ENCODE measurements at places on chromosomes 16 and 17.

GRCh38 chr17:13323990-13324389, 277.7 kb downstream of the HS3ST3A1 start:
- DNase-seq, result no peak

DNA sequence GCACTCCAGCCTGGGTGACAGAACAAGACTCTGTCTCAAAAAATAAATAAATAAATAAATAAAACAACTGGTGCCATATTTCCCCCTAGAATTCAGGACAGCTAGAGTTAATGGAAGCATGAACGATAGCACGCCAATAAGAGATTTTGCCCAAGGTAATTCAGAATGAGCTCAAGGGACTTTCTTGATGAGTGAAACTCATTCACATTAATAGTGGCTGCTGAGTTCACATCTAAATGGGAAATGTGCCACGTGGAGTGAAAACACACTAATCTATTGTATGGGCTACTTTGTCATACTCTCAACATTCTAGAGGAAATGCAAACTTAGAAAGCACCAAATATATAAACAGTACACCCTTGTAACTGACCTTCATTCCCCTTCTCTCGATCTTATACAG, 47.4 kb upstream of the PSMD7 start:
- DNase-seq, result no peak

- DNase-seq, result no peak
Measured at GRCh38 chr17:49255125-49255524, 24.5 kb upstream of the PHOSPHO1 start.

DNA sequence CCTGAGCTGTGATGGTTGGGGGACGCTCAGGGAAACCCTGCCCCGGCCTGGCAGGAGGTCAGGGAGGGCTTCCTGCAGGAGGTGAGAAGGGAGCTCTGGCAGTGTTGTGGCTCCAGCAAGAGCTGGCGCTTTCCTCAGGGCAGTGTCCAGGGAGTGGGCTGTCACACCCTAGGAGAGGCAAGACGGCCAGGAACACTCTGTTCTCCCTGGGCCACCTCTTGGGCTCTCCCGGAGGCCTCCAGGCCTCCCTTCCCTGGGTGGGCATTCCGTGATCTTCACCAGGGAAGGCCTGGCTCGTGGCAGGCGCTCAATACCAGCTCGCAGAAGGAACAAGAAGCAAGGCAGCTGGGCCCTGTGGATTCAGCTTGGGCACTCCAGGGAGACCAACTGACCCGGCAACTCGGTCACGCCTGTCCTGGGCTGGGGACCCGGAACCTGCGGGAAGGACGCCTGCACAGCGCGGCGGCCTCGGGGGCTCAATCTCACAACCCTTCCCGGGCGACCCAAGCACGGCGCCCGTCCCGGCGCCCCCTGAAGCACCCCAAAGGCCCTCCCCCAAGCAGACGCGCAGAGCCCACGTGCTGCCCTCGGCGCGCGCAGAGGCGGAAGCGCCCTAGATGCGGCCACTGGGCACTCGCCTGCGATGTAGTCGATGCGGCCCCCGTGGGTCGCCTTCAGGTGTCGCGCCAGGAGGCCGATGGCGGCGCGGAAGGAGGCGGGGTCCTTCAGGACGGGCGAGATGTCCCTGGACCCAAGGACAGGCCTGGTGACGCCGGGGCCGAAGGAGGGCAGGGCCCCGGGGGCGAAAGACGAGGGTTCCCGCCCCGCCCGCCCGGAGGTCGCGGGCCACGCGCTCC, 588 bp downstream of the APRT start:
- peak; percentile 72 for DNase-seq

DNA sequence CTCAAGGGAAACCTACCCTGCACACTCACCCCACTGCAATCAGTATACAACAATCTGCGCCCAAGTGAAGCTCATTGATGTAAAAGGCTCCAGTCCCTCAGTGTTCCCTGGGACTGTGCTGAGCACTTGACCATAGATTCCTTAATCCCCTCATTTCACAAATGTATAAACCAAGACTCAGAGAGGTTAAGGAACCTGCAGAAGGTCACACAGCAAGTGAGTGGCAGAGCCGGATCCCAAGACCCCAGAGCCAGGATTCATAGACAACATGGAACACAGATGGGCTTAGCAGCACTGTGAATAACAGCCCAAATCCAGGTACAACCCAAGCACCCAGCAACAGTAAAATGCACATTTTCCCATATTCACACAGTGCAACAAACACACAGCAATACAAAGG, 225.7 kb downstream of the C16orf78 start:
- DNase-seq, result no peak

- no peak for DNase-seq
Measured at GRCh38 chr17:79496422-79497005, 114.3 kb downstream of the RBFOX3 start.

- DNase-seq, result peak; percentile 80
Measured at GRCh38 chr16:46688101-46688653, 801 bp downstream of the VPS35 start.

DNA sequence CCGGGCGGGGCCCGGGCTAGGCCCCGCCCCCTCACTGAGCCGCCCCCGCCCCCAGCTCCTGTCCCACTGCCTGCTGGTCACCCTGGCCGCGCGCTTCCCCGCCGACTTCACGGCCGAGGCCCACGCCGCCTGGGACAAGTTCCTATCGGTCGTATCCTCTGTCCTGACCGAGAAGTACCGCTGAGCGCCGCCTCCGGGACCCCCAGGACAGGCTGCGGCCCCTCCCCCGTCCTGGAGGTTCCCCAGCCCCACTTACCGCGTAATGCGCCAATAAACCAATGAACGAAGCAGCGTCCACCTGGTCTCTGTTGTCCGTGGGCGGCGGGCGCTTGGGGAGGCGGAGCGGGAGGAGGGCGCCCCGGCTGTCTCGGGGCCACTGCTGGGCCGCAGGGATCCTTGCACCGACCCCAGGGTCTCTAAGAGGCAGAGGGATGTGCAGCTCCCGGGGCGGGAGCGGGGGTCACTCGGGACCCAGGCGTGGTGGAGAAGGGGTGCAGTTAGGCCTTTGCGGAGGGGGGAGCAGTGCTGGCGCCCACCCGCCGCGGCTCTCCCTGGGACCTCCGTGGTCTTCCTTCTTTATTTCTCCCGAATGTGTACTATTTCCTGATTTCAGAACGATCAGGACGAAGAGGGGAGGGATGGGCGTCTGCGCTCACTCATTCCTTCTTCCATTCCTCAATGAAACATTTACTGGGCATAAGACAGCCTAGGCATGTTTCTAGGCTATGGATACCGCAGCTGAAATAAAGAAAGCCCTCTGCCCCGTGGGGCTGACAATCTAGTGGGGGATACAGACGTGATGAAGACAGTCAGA, 2.0 kb downstream of the HBZ start:
- peak; percentile 70 for DNase-seq

GRCh38 chr16:83843657-83844056, 35.9 kb downstream of the HSBP1 start:
- DNase-seq, result no peak

Measured in stomach (tissue), 19 donors.